ENCODE measurements at places on chromosomes 12 and 14.

GRCh38 chr12:120347766-120348165, 20.2 kb upstream of the PLA2G1B start:
- DNase-seq: no peak

DNA sequence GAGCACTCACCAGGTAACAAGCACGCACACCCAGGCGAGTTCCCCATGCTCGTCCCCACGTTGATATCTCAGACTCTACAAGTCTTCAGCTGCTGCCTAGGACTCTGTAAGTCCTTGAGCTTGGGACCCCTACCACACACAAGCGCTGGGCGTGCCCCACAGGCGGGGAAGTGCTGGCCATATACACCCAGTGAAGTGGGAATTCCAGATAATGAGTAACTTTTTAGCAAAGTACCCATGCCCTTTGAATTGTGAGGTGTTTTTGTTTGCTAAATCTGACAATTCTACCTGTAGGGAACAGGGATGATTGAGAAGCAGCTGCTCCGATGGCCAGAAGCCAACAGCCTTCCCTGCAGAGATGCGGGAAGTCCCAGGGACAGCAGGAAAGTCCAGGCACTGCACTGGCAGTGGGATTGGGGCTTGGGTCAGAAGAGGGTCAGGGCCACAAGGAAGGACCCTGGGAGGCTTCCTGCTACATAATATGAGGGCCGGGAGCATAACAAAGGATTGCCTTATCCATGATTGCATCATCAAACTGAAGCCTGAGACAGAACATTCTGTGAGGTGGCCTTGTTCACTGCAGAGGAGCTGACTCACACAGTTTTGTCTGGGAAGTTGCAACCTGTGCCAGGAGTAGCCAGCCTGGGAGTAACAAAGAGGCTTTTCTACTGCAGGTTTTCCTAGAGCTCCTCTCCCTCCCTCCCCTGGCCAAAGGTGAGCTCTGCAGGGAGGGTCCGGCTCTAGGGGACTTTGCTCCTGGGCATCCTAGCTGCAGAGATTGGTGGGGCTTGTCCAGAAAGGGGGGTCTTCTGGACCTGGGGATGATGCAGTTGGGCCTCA, 13.2 kb upstream of the SERPINA3 start:
- no peak for DNase-seq

GRCh38 chr12:93098077-93098476, 169.0 kb upstream of the EEA1 start:
- DNase-seq: peak; percentile 17

DNA sequence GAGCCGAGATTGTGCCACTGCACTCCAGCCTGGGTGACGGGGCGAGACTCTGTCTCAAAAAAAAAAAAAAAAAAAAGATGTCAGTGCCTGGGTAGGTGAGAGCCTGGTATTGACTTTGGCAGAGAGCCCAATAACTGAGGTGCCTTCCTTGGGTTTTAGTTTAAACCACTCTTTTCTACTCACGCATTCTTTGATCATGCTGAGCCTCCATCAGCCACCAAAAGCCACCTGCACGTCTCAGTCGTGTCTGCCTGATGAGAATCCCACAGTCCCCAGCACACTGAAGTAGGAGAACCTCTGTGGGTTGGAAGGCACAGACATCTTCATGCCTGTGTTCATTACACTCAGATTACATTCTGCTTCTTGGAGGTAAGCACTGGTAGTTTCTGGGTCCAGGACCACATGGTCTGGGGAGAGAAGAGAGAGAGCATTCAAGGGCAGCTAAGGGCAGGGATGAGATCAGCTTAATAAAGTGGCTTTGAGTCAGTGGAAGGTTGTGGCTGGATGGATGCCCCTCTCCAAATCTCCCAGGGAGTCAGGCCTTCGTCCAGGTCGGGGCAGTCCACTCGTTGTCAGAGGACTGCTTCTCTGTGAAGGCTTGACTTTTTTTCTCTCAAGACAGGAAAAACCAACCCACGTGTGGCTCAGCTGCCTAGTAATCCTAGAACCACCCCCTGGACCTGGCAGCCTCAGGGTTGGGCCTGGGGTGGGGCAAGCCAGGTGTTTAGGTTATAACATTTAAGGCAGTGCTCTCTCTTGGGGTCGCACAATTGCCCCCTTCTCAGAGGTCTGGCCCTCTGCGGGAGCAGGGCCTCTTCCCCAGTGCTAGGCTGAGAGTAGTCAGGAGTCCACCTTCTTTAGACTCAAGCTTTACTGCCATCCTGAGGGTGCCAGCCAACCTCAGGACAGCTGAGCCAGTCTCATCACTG, 32.6 kb upstream of the MAX start:
- DNase-seq: no peak

DNA sequence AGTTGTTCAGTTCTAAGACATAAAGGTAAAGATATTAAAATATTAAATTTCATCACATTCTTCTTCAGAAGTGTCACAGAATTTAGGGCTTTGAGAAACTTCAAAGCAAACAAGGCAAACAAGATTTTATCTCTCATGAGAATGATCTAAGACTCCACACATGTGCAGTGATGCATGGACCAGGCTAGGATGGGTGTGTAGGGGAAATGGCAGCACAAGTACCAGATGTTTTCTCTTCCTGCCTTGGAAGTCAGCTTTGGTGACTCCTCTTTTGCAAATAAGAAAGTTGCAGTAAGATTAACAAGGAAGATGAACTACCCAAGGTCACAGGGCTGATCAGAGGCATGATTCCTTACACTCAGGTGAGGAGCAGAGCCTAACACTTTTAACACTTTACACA, 163.8 kb upstream of the LMNTD1 start:
- DNase-seq: no peak

DNA sequence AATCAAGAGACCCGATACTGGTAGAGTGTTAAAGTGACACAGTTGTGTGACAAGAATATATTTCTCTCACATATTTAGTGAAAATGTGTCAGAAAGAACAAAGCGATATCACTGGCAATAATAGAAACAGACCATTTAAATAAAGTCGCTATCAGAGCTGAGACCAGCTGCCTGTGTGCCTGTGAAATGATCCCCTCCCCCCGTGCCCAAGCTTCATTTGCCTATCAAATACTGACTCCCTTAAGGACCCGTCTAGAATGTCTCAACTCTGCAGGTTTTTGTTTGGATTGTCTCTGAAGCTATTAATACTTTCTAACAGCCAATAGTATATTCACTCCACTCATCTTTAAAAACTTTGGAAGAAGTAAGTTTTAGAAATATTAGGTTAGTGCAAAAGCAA, 98.9 kb downstream of the EGLN3 start:
- DNase-seq: no peak

- DNase-seq: no peak
Measured at GRCh38 chr14:31172084-31172483, 35.5 kb downstream of the HECTD1 start.

DNA sequence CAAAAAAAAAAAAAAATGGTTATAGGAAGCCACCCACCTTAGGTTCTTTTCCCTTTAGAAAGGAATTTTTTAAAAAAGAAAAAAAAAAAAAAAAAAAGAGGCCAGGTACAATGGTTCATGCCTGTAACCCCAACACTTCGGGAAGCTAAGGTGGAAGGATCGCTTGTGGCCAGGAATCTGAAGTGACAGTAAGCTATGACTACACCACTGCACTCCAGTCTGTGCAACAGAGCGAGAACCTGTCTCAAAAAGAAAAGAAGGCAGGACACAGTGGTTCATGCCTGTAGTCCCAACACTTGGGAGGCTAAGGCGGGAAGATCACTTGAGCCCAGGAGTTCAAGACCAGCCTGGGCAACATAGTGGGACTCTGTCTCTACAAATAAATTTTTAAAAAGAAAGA, 36.0 kb downstream of the SPTLC2 start:
- DNase-seq: no peak

DNA sequence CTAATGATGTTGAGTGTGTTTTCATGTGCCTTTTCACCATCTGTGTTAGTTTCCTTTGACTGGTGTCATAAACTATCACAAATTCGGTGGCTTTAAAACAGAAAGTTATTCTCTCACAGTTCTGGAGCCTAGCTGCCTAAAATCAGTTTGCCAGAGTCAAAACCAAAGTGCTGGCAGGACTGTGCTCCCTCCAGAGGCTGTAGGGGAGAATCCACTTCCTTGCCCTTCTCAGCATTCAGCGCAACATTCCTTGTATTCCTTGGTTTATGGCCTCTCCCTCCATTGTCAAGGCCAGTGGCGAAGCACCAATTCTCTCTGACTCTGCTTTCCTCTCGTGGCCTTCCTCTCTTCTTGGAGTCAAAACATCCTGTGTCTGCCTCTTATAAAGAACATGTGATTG, 174.2 kb upstream of the PDE3A start:
- no peak for DNase-seq

DNA sequence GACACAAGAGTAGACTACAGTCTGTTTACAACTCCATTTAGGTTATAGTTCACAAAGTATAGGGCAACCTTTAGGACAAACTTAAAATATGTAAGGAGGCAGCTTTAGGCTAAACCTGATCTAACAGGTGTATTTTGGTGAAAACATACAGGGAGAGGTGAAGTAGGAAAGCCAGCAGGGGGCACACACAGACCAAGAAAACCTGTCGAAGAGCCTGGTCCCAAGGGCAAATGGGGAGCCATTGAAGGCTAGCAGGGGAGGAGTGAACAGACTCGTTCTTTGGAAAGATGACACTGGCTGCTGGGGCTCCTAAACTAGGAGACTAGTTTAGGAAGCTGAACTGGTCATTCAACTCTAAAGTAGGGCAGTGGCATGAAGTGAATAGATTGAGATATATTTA, 138.8 kb upstream of the WSCD2 start:
- no peak for DNase-seq

DNA sequence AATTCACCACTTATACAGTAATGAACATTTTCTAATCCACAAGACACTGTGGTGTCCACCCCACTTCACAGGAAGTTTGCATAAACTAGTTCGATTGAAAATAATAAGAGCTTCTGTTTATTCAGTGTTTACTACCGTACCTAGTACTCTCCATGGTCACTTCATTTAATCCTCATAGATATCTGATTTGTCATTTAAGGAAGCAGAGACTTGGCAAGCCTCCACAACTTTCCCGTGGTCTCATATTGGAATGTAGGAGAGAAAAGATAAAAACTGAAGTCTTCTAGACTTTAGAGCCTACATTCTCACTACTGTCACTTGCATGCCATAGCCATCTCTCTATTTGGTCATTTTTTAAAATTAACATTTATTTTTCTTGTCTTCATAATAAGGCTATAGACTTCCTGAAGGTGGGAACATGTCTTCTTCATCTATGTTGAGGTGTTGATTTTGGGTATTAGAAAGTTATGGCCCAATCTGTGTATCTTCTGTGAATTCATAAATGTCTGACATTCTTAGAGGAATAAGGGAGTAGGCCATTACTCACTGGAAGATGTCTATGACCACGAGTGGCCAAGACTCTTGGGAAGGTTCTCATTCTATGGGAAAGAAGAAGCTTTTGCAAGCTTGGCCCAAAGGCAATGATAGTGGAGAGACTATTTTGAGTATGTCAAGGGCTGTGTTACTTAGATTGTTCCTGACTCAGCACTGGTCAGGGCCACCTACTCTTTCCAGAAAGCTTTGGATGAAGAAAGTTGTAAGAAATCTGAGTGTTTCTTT, 423.7 kb downstream of the LRIG3 start:
- DNase-seq: no peak

GRCh38 chr14:68807148-68807600, 14.3 kb upstream of the ZFP36L1 start:
- DNase-seq: no peak
